ENCODE measurements at places on chromosomes 16 and 17. TPM values are rescaled to one million over a fixed set of nuclear protein-coding genes. Genes with fewer than 3 reads are reported as not detected.

TERB1 gene
- total RNA-seq = 0.29 TPM

ABCC12 gene
- 0.36 TPM for total RNA-seq

RAB37 gene
- 3.2 TPM for total RNA-seq

ZNF385C gene
- total RNA-seq = 2.7 TPM

KRT33B gene
- not detected for total RNA-seq

TOM1L1 gene
- total RNA-seq = 83.1 TPM

AURKB gene
- 54.9 TPM for total RNA-seq

INCA1 gene
- total RNA-seq = 2.8 TPM

LRRC46 gene
- total RNA-seq = 1.3 TPM

PPP1R1B gene
- 0.89 TPM for total RNA-seq

PABPN1L gene
- total RNA-seq = not detected

GFER gene
- 27.1 TPM for total RNA-seq

OR3A3 gene
- not detected for total RNA-seq

GRAPL gene
- total RNA-seq = not detected

KIAA0753 gene
- total RNA-seq = 55.9 TPM

CDRT15L2 gene
- not detected for total RNA-seq

SLC13A2 gene
- total RNA-seq = 0.29 TPM

STX4 gene
- total RNA-seq = 50.3 TPM

CA5A gene
- total RNA-seq = not detected

ZFPM1 gene
- 88.5 TPM for total RNA-seq

NHLRC4 gene
- total RNA-seq = 0.51 TPM

CLEC19A gene
- not detected for total RNA-seq

PPP1R27 gene
- not detected for total RNA-seq

CD300E gene
- total RNA-seq = not detected

P2RX1 gene
- total RNA-seq = 0.60 TPM

MPP3 gene
- total RNA-seq = 12.6 TPM

NEUROD2 gene
- total RNA-seq = not detected

FN3K gene
- total RNA-seq = 40.4 TPM

MPDU1 gene
- total RNA-seq = 71.9 TPM

OR1F1 gene
- total RNA-seq = not detected

DNAI2 gene
- not detected for total RNA-seq

NPW gene
- 5.3 TPM for total RNA-seq

SRCIN1 gene
- 13.8 TPM for total RNA-seq

KCNG4 gene
- not detected for total RNA-seq

TBC1D3C gene
- not detected for total RNA-seq

WNT9B gene
- total RNA-seq = 0.98 TPM

GSPT1 gene
- 92.5 TPM for total RNA-seq

PPY gene
- total RNA-seq = not detected

SLC5A11 gene
- not detected for total RNA-seq

KRT17 gene
- 0.46 TPM for total RNA-seq

TMIGD1 gene
- not detected for total RNA-seq

FNDC8 gene
- not detected for total RNA-seq

XAF1 gene
- total RNA-seq = not detected

TMC8 gene
- 0.12 TPM for total RNA-seq

SLC5A2 gene
- 0.62 TPM for total RNA-seq

RASD1 gene
- 5.6 TPM for total RNA-seq

FBXW10B gene
- total RNA-seq = 0.69 TPM

TMEM114 gene
- 1.8 TPM for total RNA-seq

TEKT1 gene
- total RNA-seq = not detected

MT1G gene
- total RNA-seq = 2.9 TPM

Measured in progenitor cell of endocrine pancreas (in vitro differentiated cells).